Ascending aorta (tissue), 2 donors: ENCODE measurements at places on chromosomes 6 and 20.

DNA sequence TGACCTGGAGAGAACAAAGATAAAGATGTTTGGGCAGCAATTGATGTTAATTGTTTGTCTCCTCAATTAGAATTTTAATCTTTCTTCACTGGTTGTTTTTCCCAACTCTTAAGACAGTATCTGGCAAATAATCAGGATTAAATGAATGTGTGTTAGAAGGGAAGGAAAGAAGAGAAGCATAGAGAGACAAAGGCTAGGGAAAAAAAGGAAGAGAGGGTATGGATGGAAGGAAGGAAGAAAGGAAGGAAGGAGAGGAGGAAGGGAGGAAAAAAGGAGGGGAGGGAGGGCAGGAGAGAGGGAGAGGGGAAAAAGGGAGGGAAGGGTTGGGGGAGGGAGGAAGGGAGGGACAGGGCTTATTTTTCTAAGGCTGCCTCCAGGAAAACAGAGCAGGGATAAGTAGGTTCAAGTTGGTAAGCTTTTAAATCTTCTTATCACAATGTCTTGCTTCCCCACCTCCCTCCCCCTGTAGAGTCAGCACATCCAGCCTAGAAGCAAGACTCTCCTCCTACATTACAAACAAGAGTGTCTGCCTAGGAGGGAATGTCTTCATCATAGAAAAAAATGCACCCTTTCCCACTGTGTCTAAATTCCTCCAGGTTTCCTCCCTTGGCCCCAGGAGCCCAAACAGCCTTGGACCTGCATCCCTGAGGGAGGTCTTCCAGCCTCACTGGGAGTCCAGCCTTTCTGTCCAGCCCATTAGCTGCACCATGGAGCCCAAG is 447.8 kb upstream of the JARID2 start:
- no peak for DNase-seq

DNA sequence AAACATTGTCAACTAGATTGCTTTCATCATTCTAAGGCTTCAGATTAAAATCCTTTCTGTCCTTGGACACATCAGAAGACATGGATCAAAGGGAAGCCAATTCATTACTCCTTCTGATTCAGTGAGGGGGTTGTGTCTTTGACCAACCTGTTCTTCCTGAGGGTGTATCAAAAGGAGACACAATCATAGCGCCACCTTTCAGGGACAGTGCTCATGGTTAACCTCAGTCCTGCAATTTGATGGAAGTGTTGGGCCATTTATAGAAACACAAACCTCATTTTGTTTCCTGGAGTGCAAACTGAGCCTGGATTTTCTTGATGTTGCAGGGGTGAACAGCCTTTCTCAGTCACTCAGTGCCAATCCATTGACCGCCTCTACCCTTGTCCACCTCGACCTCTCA is 163.9 kb upstream of the SCGN start:
- DNase-seq = no peak

DNA sequence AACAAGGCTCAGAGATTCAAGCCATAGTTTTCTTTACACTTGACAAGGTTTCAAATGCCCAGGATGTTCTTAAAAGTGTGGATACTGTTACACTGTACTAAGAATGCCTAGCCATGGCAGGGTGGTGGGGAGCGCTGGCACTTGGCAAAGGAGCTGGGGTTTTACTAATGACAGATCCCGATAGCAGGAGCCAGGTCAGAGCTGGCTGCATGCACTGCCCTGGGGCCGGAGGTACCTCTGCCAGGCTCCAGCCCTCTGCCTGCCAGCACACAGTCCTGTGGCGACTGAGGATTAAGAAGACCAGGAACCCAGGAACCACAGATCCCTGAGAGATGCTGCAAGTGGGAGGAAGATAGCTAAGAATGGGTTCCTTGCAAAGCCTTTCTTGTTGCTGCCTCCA is 260.3 kb downstream of the ALDH8A1 start:
- no peak for DNase-seq

DNA sequence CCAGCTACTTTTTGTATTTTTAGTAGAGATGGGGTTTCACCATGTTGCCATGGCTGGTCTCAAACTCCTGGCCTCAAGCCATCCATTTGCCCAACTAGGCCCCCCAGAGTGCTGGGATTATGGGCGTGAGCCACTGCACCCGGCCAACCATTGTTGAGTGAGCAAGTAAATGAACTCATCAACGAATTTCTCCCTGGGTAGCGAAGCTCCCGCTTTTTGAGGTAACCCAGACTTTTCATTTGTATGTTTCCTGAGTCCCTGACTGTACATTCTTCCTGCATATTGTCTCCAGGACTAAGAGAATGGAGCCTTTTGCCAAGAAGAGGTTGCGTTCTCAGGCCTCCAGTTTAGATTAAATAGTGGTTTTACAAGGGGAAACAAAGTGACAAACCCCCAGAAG is 36.4 kb downstream of the RIPOR3 start:
- no peak for DNase-seq
